ENCODE measurements at places on chromosomes 7 and 10. TPM values are rescaled to one million over a fixed set of nuclear protein-coding genes. Genes with fewer than 3 reads are reported as not detected.

The PDK4 gene
- total RNA-seq, result 0.15 TPM

The WNT8B gene
- not detected for total RNA-seq

The HABP2 gene
- total RNA-seq, result not detected

The BTRC gene
- 13.2 TPM for total RNA-seq

The SFRP4 gene
- 65.8 TPM for total RNA-seq

The CLDN4 gene
- 0.23 TPM for total RNA-seq

The PIK3CG gene
- not detected for total RNA-seq

The SUGCT gene
- total RNA-seq, result 55.2 TPM

The LIPJ gene
- total RNA-seq, result not detected

The GNGT1 gene
- total RNA-seq, result not detected

The NRBF2 gene
- 15.6 TPM for total RNA-seq

The ZNF853 gene
- 0.59 TPM for total RNA-seq

The TRIP6 gene
- 75.7 TPM for total RNA-seq

The FAM25G gene
- total RNA-seq, result not detected

The PHYHIPL gene
- not detected for total RNA-seq

The CAMK2B gene
- total RNA-seq, result 0.59 TPM

The JCAD gene
- 2.2 TPM for total RNA-seq

The HKDC1 gene
- total RNA-seq, result 0.35 TPM

The PPP1R9A gene
- total RNA-seq, result 0.38 TPM

The SPRN gene
- total RNA-seq, result 0.12 TPM

The HPS1 gene
- 18.6 TPM for total RNA-seq

The PTPN20 gene
- 0.47 TPM for total RNA-seq

The PYROXD2 gene
- total RNA-seq, result 16.7 TPM

The HTR7 gene
- 0.94 TPM for total RNA-seq

The GIMAP6 gene
- total RNA-seq, result not detected

The ZNF365 gene
- 0.70 TPM for total RNA-seq

The SPDYE1 gene
- total RNA-seq, result not detected

The PTPRN2 gene
- 3.0 TPM for total RNA-seq

The VAX1 gene
- not detected for total RNA-seq

All from smooth muscle cell of the coronary artery (primary cell).